ENCODE measurements at places on chromosomes 1 and 21. TPM values are rescaled to one million over a fixed set of nuclear protein-coding genes. Genes with fewer than 3 reads are reported as not detected.

DNA sequence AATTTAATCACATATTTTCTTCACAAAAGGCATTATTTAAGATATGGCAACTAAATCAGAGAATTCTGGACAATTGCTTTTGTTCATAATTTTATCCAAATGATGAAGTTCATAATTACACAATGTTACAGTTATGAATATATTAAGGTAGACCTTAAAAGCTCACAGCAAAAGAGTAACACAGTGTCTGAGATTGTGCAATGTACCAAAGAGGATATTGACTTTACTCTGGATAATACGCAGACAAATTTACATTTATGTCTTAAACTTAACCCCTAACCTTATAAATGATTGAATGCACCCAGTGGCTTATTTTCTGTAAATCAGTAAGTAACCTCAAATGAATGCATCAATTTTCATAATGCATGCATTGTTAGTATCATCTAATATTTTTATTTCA is 216.2 kb upstream of the SAMSN1 start:
- no peaks in the 10 kb centered on the region for H3K36me3 ChIP-seq
- peak overlapping the region; percentile 28 for H3K27ac ChIP-seq
- no peak overlapping the region for H3K4me3 ChIP-seq
- no peaks in the 10 kb centered on the region for H3K27me3 ChIP-seq

GRCh38 chr1:34868230-34869049 is 8.9 kb upstream of the SMIM12 start:
- no peaks in the 10 kb centered on the region for H3K27me3 ChIP-seq
- no peak overlapping the region for H3K4me3 ChIP-seq
- DNase-seq: no peak
- H3K36me3 ChIP-seq: no peaks in the 10 kb centered on the region
- no peaks in the 10 kb centered on the region for H3K4me1 ChIP-seq

DNA sequence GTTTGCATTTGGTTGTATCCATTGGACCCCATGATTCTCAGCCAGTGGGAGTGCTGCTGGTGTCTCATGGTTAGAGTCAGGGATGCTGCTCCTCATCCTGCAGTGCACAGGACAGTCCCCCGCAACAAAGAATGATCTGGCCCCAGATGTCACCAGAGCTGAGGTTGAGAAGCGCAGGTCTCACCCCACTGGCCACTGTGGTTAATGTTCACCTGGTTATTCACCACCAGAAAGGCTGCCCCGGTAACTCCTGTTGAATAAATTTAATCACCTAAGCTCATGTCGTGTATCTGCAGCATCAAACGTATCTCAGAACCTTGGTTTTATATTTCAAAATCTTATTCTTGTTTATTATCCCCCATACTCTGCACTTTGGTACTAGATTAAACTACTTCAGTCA is 75.8 kb downstream of the ATP5PO start:
- no peak overlapping the region for H3K27ac ChIP-seq
- H3K27me3 ChIP-seq: no peaks in the 10 kb centered on the region
- H3K36me3 ChIP-seq: no peaks in the 10 kb centered on the region
- no peak for DNase-seq
- no peaks in the 10 kb centered on the region for H3K4me1 ChIP-seq

- no peak overlapping the region for H3K4me3 ChIP-seq
- no peak overlapping the region for H3K27ac ChIP-seq
- H3K27me3 ChIP-seq: no peaks in the 10 kb centered on the region
- H3K36me3 ChIP-seq: no peaks in the 10 kb centered on the region
- H3K4me1 ChIP-seq: no peaks in the 10 kb centered on the region
Observed at GRCh38 chr1:178877896-178878295, 7.0 kb upstream of the ANGPTL1 start.

DNA sequence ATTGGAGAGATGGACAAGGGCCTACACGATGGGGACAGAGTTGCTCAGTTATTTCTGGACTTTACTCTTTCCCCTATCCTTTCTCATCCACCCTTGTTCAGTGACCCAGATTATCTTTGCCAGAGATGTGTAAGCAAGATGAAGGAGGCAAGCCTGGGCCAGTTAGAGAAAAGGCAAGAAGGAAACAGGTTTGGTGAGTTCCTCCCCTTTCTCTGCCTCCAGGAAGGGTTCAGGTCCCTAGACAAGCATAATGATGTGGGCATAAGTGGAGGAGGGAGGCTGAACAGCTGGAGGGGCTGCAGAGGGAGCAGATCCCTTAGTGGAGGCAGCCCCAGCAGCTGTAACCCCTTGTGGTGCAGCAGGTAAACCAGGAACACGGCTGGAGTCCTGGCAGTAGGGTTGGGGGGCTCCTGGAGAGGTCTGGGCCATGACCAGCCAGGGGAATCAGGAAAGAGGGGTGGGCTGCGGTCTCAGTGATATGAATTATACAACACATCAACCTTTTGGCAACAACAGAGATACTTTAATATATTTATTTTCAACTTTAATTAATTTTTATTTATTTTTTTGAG is 9.2 kb upstream of the CDC42 start:
- H3K36me3 ChIP-seq: no peaks in the 10 kb centered on the region
- DNase-seq: no peak
- no peaks in the 10 kb centered on the region for H3K27me3 ChIP-seq
- peaks cover 2% of the 10 kb centered on the region for H3K4me1 ChIP-seq
- H3K4me3 ChIP-seq: no peak overlapping the region

OR6N1 gene
- total RNA-seq: not detected

DNA sequence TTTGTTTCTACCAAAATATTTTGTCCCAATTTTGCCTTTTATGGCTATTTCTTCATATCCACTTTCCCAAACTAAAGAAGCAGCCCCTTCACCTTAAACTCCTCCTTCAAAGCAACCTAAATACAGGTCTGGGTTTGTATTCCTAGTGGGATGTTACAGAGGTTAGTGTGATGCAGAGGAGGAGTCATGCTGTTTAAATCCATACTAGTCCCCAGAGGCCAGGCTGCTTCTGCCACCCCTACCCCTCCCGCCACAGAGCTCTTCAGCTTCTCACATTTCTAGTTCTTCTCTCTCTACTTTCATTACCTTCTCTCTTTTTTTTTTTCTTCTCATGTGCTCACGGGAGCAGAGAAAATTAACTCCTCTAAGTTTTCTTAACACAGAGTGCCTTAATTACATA is 29.3 kb downstream of the SELL start:
- no peaks in the 10 kb centered on the region for H3K27me3 ChIP-seq
- H3K4me1 ChIP-seq: no peaks in the 10 kb centered on the region
- no peaks in the 10 kb centered on the region for H3K36me3 ChIP-seq
- H3K4me3 ChIP-seq: no peak overlapping the region

- H3K36me3 ChIP-seq: no peaks in the 10 kb centered on the region
- H3K4me1 ChIP-seq: no peaks in the 10 kb centered on the region
- H3K27ac ChIP-seq: no peak overlapping the region
- H3K27me3 ChIP-seq: no peaks in the 10 kb centered on the region
Observed at GRCh38 chr1:215797859-215798258, 230.8 kb downstream of the KCTD3 start.

PPIAL4G gene
- not detected for total RNA-seq

C1orf116 gene
- 25.5 TPM for total RNA-seq

DNA sequence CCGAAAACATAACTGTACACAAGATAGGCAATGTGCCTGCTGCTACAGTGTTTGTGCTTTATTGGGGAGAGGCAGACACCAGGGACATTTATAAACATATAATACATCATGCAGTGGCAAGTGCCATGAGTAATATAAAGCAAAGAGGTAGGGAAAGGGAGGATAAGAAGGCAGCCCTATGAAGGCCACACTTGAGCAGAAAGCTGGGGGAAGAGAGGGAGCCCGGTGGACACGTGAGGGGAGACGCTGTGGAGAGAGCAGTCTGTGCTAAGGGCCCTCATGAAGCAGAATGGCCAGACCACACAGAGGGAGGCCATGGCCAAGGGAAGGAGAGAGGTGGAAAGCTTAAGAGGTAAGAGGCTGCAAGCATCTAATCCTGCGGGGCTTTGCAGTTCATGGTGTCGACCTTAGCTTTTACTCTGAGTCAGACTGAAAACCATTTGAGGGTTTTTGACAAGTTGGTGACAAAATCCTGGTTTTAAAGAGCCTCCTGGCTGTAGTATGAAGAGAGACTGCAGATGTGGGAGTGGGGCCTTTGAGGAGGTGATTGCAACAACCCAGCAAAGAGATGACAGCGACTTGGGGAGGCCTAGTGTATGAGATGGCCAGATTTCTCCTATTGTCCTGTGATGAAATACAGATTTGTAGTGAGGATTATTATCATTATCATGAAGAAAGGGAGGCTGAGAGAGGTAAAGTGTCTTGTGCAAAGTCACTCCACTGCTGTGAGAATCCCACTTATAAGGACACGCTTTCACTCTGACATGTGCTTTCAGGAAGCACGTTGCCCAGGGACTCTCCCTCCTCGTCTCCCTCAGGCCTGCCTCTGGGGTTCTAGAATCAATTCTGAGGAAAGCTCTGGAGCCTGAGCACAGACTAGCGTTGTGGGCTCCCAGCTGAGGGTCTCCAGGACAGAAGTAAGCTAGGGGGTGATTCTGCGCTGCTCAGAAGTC is 192.9 kb downstream of the RHOU start:
- no peaks in the 10 kb centered on the region for H3K36me3 ChIP-seq
- H3K4me1 ChIP-seq: no peaks in the 10 kb centered on the region
- no peak for DNase-seq
- no peak overlapping the region for H3K4me3 ChIP-seq
- no peak overlapping the region for H3K27ac ChIP-seq
- H3K27me3 ChIP-seq: no peaks in the 10 kb centered on the region

VAMP4 gene
- total RNA-seq: 6.4 TPM

GRCh38 chr1:93567255-93567918 is 114.2 kb downstream of the BCAR3 start:
- H3K4me1 ChIP-seq: no peaks in the 10 kb centered on the region
- H3K27ac ChIP-seq: no peak overlapping the region
- H3K36me3 ChIP-seq: peaks cover 6% of the 10 kb centered on the region
- no peaks in the 10 kb centered on the region for H3K27me3 ChIP-seq
- no peak overlapping the region for H3K4me3 ChIP-seq
- DNase-seq: no peak

DNA sequence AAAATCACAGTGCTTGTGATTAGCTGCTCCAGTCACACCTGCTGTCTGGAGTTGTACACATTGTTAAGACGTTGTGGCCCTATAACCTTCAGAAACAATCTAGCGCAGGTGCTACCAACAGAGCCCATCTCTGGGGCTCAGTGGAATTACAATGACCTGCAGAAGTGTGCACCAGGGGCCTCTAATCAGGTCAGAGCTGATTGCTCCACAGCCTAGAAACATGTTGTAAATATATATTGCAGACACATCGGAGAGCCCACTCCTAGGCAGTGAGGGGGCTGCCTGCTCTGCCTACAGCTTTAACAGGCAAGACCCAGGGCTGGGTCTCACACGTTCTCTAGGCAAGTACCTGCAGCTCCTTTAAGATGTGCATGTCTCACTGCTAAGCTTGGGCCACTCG is 302.0 kb downstream of the SIPA1L2 start:
- no peak overlapping the region for H3K4me3 ChIP-seq
- no peaks in the 10 kb centered on the region for H3K4me1 ChIP-seq
- no peaks in the 10 kb centered on the region for H3K27me3 ChIP-seq
- no peaks in the 10 kb centered on the region for H3K36me3 ChIP-seq

NFYC gene
- total RNA-seq: 46.9 TPM

CACNA1S gene
- total RNA-seq: not detected

CD53 gene
- total RNA-seq: 7.4 TPM

GRCh38 chr1:149848340-149849110 is 50.8 kb upstream of the BOLA1 start:
- no peak overlapping the region for H3K27ac ChIP-seq
- peaks cover 11% of the 10 kb centered on the region for H3K4me1 ChIP-seq
- H3K4me3 ChIP-seq: no peak overlapping the region
- no peaks in the 10 kb centered on the region for H3K27me3 ChIP-seq

GRCh38 chr1:34057347-34058130 is 107.5 kb downstream of the CSMD2 start:
- H3K27me3 ChIP-seq: no peaks in the 10 kb centered on the region
- no peaks in the 10 kb centered on the region for H3K36me3 ChIP-seq
- no peaks in the 10 kb centered on the region for H3K4me1 ChIP-seq
- H3K4me3 ChIP-seq: no peak overlapping the region
- no peak for DNase-seq

- peaks cover 18% of the 10 kb centered on the region for H3K36me3 ChIP-seq
- H3K4me3 ChIP-seq: no peak overlapping the region
- no peak overlapping the region for H3K27ac ChIP-seq
- no peak for DNase-seq
- H3K27me3 ChIP-seq: no peaks in the 10 kb centered on the region
- H3K4me1 ChIP-seq: no peaks in the 10 kb centered on the region
Observed at GRCh38 chr1:236541710-236542109, 17.9 kb downstream of the LGALS8 start.

UBXN10 gene
- total RNA-seq: 3.5 TPM

GRCh38 chr1:240149484-240150094 is 57.9 kb downstream of the FMN2 start:
- H3K4me3 ChIP-seq: no peak overlapping the region
- no peaks in the 10 kb centered on the region for H3K27me3 ChIP-seq
- no peak overlapping the region for H3K27ac ChIP-seq
- H3K36me3 ChIP-seq: no peaks in the 10 kb centered on the region
- no peaks in the 10 kb centered on the region for H3K4me1 ChIP-seq
